ENCODE measurements at places on chromosomes 7 and 10.

DNA sequence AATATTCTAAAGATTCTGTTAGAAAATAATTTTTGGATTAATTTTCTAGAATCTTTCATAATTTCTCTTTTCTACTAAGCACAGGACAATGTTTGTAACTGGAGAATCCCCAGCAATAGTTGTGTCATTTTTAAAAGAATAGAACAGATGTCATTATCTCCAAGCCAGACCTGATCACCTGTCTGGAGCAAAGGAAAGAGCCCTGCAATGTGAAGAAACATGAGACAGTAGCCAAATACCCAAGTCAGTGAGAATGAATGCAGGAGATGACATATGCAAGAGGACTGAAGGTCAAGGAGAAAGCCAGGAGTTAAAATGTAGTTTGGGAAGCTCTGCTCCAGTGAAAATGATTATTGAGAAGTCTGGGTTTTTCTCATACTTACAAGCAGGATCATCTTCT lies 25.4 kb upstream of the ZNF138 start:
- no peak for DNase-seq

GRCh38 chr10:20855398-20856038 lies 41.6 kb downstream of the NEBL start:
- peak; percentile 15 for DNase-seq

- no peak for DNase-seq
These were observed 108.3 kb upstream of the HDAC9 start for GRCh38 chr7:18387191-18387735.

- no peak for DNase-seq
These were observed 7.7 kb upstream of the RET start for GRCh38 chr10:43069211-43069515.

- no peak for DNase-seq
These were observed 51.4 kb downstream of the ABCB4 start for GRCh38 chr7:87424075-87424474.

DNA sequence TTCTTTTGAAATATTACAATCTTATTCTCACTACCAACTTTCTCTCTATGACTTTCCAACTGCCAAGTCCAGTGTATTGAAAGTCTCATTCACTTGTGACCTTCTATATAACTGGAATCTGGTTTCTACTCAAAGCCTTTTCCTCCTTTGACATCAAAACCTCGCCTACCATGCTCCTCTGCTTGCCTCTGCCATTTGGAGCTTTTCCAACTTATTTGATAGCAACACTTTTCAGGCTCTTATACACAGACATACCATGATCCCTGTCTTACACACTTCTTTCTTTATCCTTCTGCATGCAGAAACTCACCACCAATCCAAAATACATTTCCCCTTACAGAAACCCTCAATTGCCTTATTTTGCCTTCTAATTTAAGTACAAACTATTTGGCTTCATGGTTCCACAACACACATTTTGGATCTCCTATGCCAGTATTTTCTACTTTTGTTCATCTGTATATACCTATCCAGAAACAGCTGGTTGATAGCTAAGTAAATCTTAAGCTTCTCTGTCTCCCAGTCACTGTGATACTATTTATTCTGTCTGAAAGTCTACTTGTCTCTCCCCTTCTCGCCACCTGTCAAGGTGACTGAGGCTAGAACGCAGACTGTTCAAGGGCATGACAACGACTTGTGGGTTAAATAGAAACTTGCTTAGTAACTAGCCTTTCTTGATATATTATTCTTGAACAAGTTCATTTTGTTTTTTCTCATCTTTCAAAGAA lies 22.4 kb downstream of the GNG11 start:
- no peak for DNase-seq

DNA sequence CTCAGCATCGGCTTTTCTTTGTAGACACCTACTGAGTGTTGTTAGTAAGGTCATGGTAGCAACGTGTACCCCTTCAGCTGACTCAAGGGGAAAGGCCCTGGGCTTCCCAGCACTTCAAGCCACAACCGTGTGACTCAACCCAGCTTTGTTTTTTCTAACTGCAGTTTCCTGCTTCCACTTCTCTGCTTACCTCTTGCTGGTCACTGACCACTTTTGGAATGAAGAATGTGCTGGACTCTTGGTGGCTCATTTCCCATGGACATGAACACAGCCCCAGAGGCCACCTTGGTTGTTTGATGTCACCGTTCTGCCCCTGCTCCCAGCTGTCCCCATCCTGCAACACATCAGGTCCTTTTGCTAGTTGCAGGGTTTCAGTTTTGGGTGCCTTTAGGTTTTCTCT lies 69.5 kb upstream of the ZNF438 start:
- DNase-seq, result no peak

GRCh38 chr7:137881607-137882260 lies 35.0 kb upstream of the DGKI start:
- no peak for DNase-seq

DNA sequence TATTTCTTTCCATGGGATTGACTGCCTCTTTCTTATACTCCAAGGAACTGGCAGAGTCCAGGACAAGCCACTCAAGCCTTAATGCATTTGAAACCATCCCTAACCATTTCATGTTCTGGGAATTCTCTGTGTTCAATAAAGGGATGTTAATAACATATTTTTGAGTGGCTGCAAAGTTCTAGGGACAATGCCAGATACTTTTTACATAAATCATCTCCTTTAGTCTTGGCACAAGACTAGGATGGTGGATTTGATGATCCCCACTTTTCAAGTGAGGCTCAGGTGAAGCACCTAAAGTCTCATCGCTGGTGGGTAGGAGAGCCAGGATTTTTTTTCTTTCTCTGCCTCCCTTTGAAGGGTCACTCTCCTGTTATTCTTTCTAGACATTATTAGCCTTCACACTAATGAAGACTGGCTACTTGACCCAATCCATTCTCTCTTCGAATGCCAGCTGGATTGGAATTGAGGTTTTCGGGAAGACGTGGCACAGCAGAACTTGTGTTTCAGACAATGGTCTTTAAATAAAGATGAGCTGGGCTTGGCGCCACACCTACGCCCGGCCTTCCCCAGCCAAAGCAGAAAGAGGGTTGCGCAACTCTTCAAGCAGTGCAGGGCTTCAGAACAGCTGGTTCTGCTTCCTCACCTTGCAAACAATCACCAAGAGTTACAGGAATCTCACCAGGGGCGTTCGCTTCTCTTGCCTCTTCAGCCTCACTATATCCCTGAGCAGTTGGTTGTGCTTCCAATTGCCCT lies 73.8 kb upstream of the BMPER start:
- DNase-seq, result peak; percentile 32

DNA sequence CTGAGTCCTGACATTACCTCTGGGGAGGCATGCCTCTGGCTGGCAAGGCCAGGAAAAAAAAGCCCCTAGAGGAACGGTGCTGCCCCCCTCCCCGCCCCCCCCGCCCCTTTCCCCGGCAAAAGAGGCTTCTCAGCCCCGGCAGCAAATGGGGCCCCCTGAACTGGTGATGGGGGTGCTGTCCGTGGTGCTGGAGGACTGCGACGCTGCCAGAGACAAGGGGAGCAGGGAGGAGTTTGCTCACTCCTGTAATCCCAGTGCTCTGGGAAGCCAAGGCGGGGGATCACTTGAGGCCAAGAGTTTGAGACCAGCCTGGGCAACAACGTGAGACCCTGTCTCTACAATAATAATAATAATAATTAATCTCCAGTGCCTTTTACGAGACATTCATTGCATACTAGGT lies 23.7 kb downstream of the SRRM3 start:
- DNase-seq, result no peak

DNA sequence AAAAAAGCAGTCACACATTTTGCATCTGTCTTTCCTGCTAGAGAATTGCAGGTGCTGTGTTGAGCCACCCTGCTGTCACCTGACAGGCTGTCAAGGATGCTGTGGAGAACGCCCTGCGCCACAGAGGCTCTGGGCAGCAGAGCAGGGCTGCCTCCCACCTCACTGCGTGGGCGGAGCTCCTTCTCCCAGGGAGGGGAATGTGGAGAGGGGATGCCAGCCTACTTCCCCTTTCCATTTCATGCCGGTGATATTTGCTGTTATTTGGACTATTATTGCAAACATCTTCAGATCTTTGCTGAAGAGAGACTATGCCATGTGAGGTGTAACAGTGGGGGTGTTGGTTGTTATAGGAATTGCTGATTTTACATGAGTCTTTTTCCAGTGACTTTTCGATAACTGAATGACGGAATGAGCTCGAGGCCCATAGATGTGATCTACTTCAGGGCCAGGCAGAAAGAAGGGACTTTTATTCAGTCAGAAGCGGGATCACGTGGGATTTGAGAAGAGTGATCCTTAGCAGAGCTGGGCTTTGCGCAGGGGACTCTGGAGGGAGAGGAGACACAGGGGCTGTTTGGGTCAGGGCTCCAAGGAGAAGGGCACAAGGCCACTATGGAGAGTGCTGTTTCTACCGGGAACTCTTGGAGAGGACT lies 13.6 kb upstream of the PRKAG2 start:
- DNase-seq, result no peak

GRCh38 chr7:1639532-1640175 lies 30.4 kb upstream of the ELFN1 start:
- DNase-seq, result no peak

DNA sequence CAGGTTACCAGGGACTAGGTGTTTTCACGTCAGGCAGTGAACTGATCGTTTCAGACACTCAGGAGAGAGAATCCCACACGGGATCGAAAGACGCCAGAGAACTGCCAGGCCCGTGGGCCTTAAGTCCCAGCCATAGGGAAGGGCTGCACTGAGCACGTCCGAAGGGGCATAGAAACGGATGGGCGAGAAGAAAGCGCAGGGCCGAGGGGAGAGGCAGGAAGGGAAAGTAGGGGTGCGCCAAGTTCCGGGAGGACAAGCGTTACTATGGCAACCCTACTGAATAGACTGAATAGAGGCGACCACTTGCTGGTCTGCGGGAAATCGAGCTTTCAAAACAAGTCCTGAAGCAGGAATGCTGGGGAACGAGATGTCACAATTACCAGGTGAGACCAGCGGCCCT lies 421.3 kb upstream of the NUPR2 start:
- no peak for DNase-seq

- DNase-seq, result no peak
These were observed 242.6 kb downstream of the ACTR3B start for GRCh38 chr7:153002115-153002514.

GRCh38 chr7:74084722-74085578 lies 1.3 kb downstream of the LIMK1 start:
- no peak for DNase-seq

GRCh38 chr10:118543714-118544400 lies 51.6 kb downstream of the PRLHR start:
- no peak for DNase-seq

- peak; percentile 5 for DNase-seq
These were observed 610.4 kb downstream of the IPMK start for GRCh38 chr10:57657164-57657765.

GRCh38 chr10:28533571-28534304 lies 820 bp downstream of the WAC start:
- no peak for DNase-seq

DNA sequence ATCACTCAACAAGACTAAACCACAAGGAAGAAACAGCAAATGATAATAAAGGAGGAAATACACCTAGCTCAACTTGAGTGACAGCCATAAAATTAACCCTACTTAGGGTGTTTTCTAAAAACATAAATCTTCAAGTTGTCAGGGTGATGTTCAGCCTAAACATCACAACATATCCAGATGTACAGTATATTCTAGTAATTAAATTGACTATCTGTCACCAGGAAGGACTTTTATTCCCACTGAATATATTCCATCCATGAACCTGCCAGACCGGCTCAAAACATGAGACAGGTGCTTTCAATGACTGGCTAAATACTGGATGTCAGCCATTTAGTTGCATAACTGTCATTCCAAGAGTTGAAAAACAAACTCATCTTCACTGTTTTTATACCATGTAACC lies 298.1 kb upstream of the NEBL start:
- DNase-seq, result no peak

DNA sequence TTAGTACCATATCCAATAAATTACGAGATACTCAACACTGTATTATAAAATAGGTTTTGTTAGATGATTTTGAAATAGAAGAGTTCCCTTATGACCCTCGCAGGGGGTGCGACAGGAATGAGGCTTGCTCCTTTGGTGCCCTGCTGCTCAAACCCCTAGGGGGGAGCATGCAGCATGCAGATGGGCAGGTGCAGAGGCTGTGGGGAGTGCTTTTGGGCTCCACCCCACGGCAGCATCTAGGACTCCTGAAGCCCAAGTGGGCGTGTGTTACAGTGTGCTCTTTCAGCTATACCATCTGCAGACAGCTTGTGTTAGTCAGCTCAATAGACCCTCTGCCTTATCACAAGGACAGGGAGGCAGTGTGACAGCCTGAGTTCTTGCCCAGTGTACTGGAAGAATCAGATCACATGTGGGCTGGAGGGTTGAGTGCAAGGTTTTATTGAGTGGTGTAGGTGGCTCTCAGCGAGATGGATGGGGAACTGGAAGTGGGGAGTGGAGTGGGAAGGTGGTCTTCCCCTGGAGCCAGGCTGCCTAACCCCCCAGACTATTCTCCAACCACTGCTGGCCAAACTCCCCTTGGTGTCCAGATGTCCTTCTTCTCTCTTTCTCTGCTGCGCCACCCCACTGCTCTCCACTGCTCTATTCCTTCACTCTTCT lies 3.1 kb upstream of the MRC1 start:
- no peak for DNase-seq

DNA sequence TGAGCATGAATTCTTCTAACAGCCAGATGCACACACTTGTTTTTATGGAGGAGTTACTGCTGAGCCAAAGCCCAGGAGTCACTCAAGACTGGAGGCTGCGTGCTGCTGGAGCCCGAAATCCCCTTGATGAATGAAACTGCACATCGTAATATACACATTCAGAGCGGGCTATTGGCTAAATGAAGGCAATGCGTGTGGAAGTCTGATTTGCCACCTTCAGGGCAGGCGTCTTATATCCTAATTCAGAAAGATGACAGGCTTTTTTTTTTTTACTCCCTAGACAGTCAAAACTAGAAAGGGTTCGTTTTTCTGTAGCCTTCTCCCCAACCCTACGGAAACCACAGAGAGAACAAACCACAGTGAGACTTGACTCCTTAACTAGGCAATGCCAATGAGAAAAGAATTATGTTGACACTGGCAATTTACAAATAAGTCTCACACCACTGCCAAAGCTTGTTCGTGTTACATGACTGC lies 227.2 kb upstream of the KLF14 start:
- no peak for DNase-seq

DNA sequence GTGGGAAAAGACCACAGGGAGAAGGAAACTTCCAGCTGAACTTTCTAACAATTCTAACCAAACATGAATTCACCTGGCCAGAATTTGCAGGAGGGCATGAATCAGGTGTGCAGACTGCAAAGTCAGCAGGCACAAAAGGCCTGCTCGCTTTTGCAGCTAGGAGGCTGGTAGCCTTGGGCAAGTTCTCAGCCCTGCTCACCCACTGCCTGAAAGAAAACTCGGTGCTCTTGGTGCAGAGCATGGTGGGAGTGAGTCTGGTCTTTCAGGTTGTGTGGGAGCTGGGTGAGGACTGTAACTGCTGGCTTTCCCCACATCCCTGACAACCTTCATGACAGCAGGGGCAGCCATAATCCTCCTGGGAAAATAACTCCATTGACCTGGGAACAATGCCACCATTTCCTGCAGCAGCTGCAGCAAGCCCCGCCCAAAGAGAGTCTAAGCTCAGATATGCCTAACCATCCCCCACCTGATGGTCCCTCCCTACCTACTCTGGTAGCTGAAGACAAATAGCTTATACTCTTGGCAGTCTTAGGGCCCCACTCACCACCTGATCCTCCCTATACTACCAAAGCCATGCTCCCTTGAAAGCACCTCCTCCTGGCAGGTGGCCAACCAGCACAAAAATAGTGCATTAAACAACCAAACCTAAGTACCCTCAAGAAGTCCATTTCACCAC lies 31.6 kb downstream of the ZNF117 start:
- no peak for DNase-seq

GRCh38 chr10:107728807-107729206 lies 564.3 kb upstream of the SORCS1 start:
- DNase-seq, result no peak

GRCh38 chr7:16883918-16884317 lies 2.1 kb upstream of the AGR3 start:
- no peak for DNase-seq
